ENCODE measurements at places on chromosomes 1 and 21.

GRCh38 chr1:150613061-150613920 lies 16.1 kb downstream of the ENSA start:
- peak; percentile 95 for DNase-seq

DNA sequence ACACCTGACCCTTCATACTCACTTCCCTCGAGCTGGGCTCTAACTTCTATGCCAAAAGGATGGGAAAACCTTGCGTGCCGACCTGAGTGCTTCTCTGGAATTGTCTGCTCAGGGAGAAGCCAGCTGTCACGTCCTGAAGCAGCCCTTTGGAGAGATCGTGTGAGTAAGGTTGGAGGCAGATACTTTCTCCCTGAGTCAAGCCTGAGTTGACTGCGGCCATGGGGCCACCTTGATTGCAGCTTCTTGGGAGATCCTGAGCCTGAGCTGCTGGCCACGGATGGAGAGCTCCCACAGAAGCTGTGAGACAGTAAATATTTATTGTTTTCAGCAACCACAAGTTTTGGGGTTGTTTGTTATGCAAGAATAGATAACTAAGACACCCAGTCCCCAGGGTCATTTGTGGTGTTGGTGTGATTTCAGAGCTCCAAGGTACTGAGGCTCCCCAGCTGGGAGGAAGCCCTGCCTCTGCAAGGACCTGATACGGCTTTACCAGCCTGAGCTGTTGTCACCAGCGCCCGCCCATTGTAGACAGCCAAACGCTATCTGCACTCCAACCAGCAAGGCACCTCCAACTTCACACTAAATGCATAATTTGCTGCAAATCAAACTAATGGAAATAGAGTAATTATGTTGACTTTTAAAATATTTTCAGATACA lies 531.6 kb downstream of the PTPRU start:
- no peak for DNase-seq

DNA sequence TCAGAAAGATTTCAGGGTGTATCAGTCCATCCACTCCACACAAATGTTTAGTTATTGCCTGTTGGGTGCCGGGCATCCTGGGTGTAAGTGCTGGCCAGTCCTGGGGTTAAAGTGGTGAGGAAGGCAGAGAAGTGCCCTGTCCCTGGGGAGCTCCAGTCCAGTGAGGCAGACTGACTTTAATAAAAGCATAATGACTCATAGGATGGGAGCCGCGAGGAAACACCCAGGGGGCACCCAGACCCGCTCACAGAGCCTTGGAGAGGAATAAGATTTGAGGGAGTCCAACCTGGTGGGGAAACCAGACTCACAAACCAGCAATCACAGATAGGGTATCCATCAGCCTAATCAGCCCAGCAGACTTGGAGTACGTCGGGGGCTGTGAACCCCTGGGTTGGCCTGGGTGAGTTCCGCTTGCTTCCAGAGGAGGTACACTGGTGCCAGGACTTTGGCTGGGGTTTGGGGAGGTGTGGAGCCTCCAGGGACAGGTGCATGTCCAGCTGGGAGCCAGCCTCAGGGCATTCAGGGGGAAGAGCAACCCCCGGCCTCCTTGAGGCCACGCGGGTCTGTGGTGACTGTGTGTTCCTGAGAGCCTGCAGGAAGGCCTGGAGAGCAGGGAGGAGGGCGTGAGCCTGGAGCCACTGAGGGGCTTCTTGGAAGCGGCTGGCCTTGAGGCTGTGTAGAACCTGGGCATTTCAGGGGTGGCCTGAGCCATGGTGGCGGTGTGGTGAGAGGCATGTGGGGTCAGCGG lies 3.7 kb downstream of the PEAR1 start:
- DNase-seq: no peak

DNA sequence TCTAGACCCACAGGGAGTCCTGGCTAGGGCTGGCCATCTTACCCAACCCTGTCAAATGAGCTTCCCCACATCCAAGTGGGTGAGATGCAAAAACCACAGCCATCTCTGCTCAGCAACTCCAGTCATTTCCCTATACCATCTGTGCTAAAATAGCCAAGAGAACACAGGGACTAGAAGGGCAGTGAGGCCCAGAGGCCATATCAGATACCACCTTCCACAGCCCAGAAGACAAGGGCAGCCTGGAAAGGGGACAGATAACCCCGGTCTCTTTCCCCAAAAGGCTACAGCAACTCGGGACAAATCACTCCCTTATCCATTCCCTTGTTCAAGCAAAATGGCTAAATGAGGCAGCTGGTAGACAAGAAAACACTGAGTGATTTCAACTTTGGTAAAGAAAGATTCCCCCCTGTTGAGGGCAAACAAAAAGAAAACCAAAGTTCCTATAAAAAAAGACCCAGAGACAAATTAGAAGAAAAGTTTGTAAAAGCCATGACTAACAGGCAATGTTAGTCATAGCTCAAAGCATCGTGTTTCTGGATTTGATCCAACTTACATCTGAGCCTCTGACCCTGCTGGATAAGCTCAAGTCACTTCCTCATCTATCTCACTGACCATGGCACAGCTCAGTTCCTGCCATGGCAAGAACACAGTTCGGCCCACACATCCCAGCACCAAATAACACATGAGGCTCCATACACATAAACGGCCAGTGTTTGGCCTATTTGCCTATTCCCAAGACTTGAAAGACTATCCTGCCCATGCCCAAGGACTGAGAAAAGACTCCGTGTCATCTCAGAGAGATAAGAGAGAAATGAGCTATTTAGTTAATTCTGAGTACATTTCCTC lies 3.1 kb downstream of the LAMB3 start:
- peak; percentile 96 for DNase-seq

GRCh38 chr1:75449998-75450397 lies 160.9 kb downstream of the SLC44A5 start:
- DNase-seq: no peak
